ENCODE measurements at places on chromosomes 7 and 10.

DNA sequence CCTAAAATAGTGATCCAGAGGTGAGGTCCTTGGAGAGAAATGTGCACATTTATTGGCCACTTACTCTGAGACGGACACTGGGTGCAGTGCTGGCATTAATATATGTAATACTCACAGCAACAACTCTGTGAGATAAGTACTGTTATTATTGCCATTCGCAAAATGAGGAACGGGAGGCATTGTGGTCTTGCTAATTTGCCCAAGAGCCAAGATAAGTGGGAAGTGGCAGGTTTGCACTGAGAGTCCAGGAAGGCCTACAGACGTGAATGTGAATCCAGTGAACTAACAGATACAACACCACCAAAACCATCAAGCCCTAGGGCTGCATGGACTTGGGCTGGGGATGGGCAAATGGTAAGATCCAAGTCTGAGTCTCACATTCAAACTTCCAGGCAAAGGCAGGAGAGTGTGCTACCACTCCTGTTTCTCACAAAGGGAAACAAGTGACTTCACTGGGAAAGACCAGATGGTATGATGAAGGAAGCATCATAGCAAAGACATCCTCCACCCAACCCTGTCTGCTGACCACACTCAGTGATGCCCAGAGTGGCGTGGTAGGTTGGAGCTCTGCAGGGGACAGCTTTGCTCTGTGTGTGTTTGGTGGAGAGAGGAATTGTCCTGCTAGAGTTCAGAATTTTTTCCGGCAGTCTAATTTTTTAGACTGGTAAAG lies 19.2 kb downstream of the TMEM273 start:
- DNase-seq: no peak

- no peak for DNase-seq
Observed at GRCh38 chr7:91266689-91267090, 2.5 kb downstream of the FZD1 start.

GRCh38 chr7:52197221-52197620 lies 838.2 kb upstream of the POM121L12 start:
- no peak for DNase-seq

- DNase-seq: no peak
Observed at GRCh38 chr10:48511066-48511874, 93.6 kb downstream of the ARHGAP22 start.

DNA sequence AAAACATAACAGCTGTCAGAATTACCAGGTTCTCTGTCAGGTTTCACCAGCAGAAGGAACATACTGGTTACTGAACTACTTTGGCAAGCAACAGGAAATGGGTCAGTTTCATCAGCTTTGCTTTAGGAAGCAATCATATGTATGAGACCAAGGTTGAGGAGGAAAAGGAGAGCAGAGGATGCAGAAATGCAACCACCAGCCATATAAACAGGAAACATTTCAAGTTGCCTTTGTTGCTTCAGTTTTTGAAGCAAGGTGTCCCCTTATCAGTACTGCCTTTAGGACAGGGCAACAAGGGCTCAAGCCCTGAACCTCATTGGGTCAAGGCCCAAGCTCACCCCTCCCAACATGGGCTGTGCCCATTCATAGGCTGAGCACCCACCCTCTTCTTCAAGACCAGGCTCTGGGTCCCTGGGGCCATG lies 10.2 kb downstream of the HIPK2 start:
- DNase-seq: no peak

GRCh38 chr10:28120043-28120749 lies 121.3 kb upstream of the ODAD2 start:
- DNase-seq: no peak

DNA sequence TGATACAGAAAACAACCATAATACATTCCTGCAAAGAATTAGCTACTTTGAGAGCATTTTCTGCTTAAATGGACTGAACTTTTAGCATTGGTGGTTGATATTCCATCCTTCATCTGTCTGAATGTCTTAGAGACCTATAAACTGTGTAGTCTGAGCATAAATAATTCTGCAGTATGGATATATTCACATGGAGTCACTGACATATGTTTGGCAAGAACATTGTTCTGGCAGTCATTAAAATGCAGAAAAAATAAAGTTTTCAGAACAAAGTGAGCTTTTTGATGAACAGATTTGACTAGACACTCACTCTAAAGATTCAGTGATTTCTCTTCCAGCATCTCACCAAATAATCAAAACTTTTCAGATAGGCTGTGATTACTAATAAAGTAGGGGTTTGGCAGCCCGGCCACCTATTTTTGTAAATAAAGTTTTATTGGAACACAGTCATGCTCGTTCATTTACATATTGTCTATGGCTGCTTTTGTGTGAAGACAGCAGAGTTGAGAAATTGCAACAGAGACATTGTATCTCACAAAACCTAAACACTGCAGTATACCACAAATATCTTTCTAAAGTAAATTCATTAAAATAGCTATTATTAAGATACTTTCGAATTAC lies 44.1 kb upstream of the RAPGEF5 start:
- DNase-seq: no peak

- no peak for DNase-seq
Observed at GRCh38 chr10:122466951-122467381, 5.6 kb downstream of the HTRA1 start.

DNA sequence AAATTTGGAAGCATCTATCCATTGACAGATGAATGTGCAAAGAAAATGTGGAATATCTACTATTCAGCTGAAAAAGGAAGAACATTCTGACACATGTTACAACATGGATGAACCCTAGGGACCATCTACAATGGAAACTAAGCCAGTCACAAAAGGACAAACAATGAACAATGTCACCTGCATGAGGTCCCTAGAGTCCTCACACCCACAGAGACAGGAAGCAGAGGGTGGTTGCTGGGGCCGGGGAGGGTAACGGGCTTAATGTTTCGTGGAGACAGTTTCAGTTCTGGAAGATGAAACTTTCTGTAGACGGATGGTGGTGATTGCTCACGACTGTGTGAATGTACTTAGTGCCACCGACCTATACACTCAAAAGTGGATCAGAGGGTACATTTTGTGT lies 282.9 kb downstream of the ADARB2 start:
- DNase-seq: no peak

DNA sequence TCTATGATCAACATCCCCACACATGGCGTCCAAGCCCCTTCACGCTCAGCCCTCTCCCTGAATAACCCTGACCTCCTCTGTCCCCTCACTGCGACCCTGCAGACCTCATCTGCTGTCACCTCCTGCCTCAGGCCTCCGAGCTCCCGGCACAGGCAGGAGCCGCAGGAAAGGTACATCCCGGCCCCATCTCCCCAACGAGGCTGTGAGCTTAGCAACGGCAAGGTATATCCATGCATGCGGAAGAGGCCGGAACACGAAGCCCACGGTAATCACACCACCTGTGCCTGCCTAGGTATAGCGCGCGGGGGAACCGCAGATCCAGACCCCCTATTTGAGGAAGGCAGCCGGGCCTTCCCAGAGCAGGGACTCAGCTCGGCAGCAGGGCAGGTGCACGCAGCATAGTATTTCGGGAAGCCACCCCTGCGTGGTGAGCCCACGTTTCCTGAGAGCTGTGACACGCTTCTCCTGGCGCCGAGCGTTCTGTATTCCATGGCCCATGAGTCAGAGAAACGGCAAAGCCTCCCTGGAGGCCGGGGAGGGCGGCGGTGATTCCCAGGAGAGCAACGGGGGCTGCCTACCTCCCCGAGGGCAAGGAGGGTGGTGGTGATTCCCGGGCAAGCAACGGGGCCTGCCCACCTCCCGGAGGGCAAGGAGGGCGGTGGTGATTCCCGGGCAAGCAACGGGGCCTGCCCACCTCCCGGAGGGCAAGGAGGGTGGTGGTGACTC lies 50.1 kb upstream of the DNAAF5 start:
- no peak for DNase-seq

- no peak for DNase-seq
Observed at GRCh38 chr7:22895140-22895827, 72.6 kb upstream of the TOMM7 start.

DNA sequence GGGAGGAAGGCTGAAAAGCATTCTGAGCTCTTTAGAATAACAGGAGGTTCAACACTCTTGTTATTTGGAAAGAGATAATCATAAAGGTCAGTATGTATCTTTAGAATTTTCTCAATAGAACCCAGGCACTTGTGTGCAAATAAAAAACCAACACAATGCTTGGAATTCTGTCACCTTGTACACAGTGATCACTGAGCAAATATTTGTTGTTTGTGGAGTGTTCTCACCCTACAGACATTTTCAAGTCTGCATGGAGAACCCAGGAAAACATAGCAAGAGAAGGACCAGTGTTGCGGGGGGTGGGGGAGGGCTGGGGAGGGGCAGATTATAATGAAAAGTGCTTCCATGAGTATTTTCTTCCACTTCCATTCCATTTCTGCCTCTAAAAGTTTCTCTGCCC lies 87.4 kb downstream of the FAM107B start:
- no peak for DNase-seq

- no peak for DNase-seq
Observed at GRCh38 chr10:33492701-33493345, 158.4 kb upstream of the NRP1 start.

DNA sequence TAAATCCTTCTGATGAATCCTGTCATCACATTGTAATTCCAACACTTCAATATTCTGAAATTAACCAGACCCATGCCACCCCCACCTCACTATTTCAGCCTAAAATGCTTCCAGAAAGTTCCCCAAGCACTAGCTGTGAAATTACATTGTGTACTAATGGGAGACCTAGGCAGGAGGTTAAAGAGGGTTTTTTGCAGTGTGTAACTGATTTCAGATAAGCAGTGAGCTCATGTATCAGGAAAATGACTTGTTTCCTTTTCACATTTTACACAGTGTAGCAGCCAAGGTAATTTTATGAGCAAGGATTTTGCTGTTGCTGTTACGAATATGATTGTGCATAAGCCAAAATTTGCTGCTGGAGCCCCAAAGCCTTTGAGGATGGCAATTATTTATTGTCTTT lies 129.0 kb downstream of the INHBA start:
- DNase-seq: no peak

GRCh38 chr10:118694848-118695247 lies 59.9 kb downstream of the CACUL1 start:
- DNase-seq: no peak

DNA sequence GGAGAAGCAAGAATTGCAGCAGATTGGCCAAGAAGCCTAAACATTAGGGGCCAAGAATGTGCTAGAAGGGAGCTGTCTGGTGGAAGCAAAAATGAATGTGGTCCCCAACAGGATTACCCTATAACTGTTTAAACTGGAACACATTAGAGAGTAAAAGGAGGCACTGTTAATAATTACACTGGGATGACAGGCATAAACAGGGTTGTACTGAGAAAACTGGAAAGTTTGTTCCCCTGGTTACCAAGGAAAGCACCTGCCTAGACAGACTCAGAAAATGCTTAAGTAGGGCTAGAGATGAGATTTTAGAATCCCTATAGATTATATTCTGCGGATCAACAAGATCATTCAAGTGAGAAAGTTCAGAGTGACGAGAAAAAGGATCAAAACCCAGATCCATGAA lies 100.8 kb downstream of the CTTNBP2 start:
- DNase-seq: no peak

DNA sequence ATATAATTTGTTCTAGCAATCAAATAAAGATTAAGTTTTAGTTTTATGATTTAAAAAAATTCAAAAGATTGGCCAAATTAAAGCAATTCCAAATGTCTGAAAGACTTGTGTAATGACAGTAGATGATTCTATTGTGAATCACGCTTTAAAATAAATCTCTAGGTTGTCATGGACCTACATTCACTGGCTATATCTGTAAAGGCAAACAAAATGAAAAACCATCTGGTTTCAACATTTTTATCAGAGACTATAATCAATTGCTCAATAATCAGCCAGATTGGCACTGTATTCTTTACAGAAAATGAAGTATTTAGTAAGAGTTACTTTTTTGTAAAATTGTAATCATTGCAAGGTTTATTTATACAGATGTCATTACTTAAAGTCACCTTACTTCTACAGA lies 60.7 kb downstream of the DGKB start:
- no peak for DNase-seq

- DNase-seq: no peak
Observed at GRCh38 chr10:123427165-123427786, 238.9 kb upstream of the GPR26 start.

GRCh38 chr10:21498377-21498776 lies 27.1 kb downstream of the SKIDA1 start:
- no peak for DNase-seq

- DNase-seq: no peak
Observed at GRCh38 chr10:35433851-35434426, 97.6 kb downstream of the CCNY start.

- no peak for DNase-seq
Observed at GRCh38 chr7:88090671-88091070, 129.2 kb downstream of the SRI start.

GRCh38 chr7:144606261-144606660 lies 202.8 kb upstream of the NOBOX start:
- no peak for DNase-seq

DNA sequence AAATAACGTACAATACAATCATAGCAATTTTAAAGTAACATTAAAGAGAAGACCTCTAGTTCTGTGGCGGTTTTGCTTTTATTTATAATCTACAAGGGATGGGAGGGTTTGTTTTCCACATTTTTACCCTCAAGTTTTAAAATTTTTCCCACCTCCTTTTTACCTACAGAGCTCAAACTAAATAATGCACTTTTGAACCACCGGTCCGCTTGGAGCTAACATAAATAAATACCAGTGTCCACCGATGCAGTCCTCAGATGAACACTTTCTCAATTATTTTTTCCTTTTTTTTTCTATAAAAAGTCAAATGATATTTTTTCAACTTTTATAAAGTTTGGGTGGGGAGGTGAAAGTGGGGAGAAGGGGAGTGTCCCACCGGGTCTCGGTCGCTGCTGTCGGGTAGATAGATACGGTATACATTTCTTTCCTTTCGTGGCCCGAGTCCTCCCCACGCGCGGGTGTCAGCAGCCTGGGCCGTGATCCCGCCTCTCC lies 3.3 kb downstream of the ZNF503 start:
- DNase-seq: no peak

- no peak for DNase-seq
Observed at GRCh38 chr7:19099194-19099593, 18.2 kb downstream of the TWIST1 start.

DNA sequence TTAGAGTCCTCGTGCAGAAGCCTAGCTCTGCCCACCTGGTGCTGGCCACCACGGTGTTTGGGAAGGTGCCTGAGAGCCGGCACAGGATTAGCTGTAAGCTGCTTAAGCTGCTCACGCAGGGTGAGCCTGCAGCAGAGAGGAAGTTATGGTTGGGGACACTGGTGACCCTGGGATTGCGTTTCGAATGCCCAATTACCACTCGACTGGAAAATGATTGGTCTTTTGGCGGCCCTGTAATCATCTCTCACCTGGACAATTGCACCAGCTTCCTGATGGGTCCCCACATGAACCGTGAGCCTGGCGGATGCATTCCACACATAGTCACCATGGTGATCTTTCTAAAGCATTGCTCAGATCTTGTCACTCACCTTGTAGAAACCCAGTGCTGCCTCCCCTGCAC lies 442.3 kb upstream of the ZMIZ1 start:
- no peak for DNase-seq

All from HTR-8/SVneo (cell line).